ENCODE measurements at places on chromosomes 2 and 18.
A peak's percentile ranks its signal among the peaks of the same experiment; 100 is the strongest.

DNA sequence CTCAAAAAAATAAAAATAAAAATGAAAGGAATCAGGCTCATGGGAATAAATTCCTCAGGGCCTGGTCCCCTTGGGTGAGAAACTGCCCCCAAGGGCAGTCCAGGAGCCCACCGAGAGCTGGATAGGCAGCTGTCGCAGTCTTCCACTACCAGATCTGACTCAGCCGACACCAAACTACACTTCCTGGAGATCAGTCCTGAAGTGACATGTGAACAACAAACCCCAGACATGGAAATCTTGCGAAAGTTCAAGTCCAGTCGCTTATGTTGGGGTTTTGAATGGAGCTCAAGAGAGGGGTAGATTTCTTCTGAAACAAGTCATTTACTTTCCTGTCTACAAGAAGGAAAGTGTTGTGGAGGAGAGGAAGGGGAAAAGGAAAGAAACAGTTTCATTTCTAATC is 12.9 kb downstream of the ADCY3 start:
- DNase-seq, result no peak

GRCh38 chr2:192004188-192004963 is 157.5 kb upstream of the CAVIN2 start:
- no peak for DNase-seq

GRCh38 chr2:42923580-42924417 is 131.4 kb upstream of the HAAO start:
- DNase-seq, result no peak

DNA sequence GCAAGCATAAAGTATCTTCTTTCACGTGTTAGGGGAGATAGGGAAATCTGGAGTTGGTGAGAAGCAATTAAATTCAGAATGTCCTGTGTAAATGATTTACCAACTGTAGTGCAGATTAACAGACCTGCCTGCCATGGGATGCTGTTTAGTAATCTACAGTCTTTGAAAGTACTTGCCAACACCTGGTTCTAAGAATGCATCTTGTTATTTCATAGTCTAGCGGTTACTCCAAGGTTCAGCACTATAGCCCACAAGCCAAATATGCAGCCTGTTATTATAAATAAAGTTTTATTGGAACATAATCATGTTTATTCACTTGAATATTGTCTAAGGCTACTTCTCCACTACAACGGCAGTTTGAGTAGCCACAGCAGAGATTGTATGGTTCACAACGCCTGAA is 100.8 kb downstream of the OSBPL6 start:
- DNase-seq, result no peak

DNA sequence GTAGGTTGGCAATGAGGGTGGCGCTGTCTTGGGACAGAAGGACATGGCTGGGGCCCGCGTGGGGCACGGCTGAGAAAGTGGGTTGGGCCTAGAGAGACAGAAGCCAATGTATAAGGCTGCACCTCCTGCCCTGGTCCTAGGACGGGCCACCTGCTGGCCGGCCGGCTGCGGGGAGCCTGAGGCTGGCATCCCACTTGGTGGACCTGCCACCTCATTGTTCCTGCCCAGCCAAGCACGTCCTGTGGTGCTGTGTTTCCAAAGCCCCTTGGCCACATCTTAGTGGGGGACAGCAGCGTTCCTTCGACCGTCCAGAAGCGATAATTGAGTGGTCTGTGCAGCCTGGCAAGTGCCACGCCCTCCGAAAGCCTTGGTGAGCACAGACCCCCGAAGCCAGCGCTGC is 223.9 kb downstream of the LDLRAD4 start:
- DNase-seq, result no peak

DNA sequence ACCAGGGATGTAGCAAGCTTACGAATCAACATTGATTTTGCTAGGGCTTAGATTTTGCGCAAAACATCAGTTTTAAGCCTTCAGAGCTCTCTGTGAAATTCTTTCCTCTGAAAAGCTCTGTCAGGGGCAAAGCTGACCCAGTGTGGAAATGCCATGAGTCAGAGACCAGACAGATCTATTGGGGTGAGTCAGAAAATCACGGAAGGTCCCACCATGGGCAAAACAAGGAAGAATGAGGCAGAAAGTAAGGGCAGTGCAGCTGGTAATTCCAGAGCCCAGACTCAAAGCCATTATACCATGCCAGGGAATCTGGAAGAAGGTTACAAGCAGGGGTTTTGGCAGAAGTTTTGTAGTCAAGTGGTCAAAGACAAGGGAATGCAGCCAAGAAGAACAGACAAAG is 256.6 kb upstream of the CTAGE1 start:
- no peak for DNase-seq

GRCh38 chr2:126786765-126787164 is 111.9 kb upstream of the TEX51 start:
- no peak for DNase-seq

GRCh38 chr2:101349893-101350662 is 37.2 kb downstream of the CREG2 start:
- no peak for DNase-seq

- DNase-seq, result no peak
Observed at GRCh38 chr2:157497638-157498314, 53.9 kb upstream of the CYTIP start.

- no peak for DNase-seq
Observed at GRCh38 chr2:23700627-23701026, 226.3 kb downstream of the ATAD2B start.

DNA sequence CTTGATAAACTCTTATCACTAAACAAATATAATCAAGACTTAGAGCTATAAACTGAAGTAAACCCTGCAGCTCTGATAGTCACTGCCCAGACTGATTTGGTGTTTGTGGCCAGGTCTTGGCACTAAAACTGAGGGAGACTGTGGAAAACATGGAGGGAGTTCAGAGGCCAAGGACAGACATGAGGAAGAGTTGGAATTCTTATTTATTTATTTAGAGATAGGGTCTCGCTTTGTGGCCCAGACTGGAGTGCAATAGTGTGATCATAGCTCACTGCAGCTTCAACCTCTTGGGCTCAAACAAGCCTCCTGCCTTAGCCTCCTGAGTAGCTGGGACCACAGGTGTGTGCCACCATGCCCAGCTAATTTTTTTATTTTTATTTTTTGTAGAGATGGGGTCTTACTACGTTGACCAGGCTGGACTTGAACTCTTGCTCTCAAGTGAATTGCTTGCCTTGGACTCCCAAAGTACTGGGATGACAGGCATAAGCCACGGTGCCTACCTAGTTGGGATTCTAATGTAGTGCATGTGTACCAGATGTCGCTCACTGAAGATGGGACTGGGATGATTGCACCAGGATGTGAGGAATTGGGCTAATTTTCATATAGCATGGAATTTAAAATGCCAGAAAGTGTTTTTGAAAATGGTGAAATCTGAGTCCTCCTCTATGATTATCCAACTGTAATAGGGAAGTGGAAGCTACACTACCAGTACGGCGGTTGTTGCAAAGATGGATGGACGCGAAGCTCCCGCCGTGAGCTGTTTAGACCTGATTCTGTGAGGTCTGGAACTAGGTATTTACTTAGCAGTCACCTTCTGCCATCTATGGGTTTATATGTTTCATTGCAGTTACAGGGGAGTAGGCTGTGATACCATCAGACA is 52.7 kb upstream of the CTLA4 start:
- peak; percentile 40 for DNase-seq

DNA sequence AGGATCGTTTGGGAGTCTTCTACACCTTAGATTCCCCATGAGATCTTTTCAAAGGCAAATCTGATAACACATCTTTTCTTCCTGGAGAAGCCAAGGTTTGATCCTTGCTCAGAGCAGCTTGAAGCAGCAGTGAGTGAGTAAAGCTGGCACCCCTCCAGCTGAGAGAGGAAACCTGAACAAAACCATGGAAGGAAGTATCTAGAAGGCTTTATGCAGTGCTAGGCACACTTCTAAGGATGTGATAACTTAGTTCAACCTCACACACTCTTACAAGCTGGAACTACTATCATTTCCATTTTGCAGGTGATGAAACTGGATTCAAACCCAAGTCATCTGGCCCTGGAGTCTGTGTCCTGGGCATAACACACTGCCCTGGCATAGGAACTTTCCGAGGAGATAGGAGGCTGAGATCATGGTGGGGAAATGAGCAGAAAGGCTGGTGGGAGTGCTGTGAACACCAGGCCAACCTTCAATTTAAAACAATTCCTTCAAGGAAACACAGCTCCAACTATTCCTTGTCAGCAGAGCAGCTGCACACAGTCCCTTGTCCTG is 71.2 kb downstream of the CTAGE1 start:
- no peak for DNase-seq

- DNase-seq, result no peak
Observed at GRCh38 chr2:147311058-147311430, 533.8 kb upstream of the ACVR2A start.

DNA sequence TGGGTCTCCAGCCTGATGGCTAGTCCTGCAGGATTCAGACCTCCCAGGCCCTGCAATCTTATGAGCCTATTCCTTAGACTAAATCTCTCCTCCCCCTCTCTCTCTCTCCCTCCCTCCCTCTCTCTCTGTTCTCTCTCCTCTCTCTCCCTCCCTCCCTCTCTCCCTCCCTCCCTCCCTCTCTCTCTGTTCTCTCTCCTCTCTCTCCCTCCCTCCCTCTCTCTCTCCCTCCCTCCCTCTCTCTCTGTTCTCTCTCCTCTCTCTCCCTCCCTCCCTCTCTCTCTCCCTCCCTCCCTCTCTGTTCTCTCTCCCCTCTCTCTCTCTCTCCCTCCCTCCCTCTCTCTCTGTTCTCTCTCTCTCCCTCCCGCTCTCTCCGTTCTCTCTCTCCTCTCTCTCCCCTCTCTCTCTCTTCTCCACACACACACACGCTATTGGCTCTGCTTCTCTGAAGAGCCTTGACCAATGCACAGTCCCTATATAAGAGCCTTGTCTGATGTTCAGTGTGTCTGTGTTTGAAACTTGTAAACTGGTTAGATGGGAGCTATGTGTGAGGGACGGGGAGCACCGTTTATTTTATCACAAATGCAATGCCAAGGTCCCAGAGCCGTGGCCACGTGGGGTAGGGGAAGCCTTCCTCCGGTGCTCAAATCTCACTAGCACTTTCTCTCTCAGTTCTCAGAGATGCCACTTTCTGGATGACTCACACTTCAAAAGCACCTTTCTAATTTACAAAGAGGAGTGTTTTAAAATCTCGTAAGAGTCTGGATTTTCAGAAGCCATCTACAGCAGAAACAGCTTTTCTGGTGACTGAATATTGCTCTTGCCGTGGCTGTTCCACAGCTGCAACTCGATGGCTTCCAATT is 9.4 kb upstream of the PRLH start:
- DNase-seq, result peak; percentile 18

DNA sequence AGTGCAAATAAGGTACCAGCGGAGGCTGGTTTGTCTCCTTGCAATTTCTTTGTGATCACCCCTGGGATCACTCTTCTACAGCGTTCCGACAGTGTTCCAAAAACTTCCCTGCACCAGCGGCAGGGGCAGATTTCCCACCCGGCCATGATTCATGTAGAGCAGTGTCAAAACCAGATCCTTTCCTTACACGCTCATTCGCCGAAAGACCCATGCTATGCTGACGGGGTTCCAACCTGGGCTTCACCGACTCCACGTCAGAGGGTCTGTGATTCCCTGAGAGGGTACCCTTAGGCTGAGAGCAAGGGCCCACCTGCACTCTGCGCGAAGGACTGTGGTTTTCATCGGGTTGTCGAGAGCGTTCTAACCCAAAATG is 423 bp upstream of the TTC27 start:
- DNase-seq, result no peak

- no peak for DNase-seq
Observed at GRCh38 chr18:61854578-61855448, 38.0 kb downstream of the RNF152 start.

DNA sequence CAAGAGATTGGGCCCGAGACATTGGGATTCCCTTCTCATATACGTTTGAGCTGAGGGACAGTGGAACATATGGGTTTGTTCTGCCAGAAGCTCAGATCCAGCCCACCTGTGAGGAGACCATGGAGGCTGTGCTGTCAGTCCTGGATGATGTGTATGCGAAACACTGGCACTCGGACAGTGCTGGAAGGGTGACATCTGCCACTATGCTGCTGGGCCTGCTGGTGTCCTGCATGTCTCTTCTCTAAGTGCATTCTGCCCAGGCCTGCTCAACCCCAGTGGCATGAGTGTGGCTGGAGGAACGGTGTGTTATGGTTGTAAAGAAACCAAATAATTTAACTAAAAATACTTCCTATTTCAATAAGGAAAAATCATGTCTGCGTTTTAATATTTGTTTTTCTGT is 29.9 kb downstream of the CPO start:
- no peak for DNase-seq

GRCh38 chr18:36274083-36274715 is 23.3 kb upstream of the FHOD3 start:
- DNase-seq, result no peak

- no peak for DNase-seq
Observed at GRCh38 chr2:216477283-216478035, 21.2 kb upstream of the RPL37A start.

- DNase-seq, result no peak
Observed at GRCh38 chr2:149858901-149859634, 271.5 kb upstream of the MMADHC start.

- no peak for DNase-seq
Observed at GRCh38 chr2:142997231-142997630, 119.8 kb downstream of the KYNU start.

DNA sequence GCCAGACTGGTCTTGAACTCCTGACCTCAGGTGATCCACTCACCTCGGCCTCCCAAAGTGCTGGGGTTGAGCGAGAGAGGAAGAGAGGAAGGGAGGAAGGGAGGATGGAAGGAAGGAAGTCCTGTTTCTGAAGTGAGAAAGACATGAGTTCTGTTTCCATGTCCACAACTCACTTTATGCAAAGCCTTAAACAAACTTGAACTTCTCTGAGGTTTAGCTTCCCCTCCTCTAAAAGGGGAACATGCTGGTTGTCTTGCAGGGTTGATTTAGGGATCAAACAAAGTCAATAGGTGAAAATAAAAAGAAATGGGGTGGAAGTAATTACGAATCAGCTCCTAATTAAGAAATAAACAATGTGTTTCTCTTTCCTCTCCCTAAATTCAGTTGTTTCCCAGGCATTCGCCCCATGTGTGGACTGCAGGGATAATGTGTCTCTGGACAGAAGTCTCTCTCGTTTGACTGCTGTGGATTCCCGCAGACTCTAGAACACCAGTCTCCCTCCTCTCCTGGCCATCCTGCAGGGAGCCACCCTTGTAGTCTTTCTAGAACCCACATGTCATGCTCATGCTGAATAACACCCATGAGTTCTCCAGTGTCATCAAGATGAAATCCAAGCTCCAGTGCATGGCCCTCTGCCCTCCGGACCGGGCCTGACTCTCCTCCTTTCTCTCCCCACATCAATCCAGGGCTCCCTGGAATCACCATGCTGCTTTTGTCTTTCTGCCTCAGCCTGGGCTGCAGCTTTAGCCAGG is 229.3 kb upstream of the TRIB2 start:
- no peak for DNase-seq

GRCh38 chr2:59413751-59414570 is 1139.5 kb downstream of the BCL11A start:
- no peak for DNase-seq

GRCh38 chr2:28477087-28477486 is 18.8 kb upstream of the PLB1 start:
- DNase-seq, result no peak

- no peak for DNase-seq
Observed at GRCh38 chr2:71735676-71736075, 282.3 kb downstream of the DYSF start.

DNA sequence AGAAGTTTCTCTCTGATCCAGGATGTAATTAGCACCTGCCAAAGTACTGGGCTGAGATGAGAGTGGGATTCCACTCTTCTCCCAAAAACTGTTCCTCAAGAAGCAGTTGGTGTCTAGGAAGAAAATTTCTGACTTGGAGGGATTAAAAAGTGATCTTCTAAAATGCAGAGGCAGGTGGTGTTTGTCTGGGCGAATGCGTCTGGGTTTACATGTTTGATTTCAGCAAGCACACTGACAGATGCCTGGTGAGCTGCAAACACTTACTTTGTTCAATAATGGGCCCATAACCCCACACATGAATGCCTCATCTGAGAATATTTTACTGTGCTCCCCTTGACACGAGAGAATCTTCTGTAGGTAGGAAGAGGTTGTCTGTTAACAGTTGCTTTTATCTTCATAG is 24.3 kb upstream of the KCNF1 start:
- no peak for DNase-seq

All from activated T-cell treated with anti-CD3 and anti-CD28 coated beads for 48 hours (primary cell).